ENCODE measurements at places on chromosomes 3 and 15.

DNA sequence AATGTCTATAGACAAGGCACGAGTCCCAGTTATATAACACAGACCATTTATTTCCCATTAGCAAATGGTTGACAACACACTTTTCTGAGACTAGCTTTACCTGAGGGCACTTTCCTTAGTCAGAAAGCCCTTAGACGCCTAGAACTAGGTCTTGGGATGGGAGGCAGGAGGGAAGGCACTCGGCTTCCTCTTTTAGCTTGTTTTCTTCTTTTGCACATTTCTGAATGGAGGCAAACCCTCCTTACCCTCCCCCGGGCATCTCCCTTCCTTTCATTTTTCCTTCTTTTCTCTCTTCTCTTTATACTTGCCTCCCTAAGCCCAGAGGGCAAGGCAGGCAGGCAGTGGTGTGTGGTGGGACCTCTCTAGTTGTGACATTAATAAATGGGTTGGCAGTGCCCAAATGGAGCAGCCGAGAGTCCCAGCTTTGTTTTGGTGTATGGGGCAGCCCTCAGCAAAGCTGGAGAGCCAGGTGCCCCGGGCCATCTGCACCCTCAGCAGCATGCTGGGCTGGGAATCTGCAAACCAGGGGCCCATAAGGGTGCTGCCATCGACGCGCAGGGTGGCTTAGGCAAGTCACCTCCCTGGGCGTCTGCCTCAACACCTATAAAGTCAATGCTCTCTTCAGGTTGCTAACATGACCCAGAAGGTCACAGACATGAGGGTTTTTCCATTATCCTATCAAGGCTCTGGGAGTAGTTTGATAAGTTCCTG, 21.1 kb upstream of the BCL2L10 start:
- no peak for DNase-seq

DNA sequence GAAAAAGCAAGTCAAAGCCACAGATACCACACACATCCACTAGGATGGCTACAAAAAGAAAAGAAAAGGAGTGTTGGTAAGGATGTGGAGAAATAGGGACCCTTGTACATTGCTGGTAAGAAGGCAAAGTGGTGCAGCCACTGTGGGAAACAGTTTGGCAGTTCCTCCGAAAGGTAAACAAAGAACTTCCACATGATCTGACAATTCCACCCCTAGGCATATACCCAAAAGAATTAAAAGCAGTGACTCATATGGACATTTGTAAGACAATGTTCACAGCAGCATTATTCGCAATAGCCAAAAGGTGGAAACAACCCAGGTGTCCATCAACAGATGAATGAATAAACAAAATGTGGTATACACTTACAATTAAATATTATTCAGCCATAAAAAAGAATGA, 22.2 kb upstream of the GMPPB start:
- no peak for DNase-seq

DNA sequence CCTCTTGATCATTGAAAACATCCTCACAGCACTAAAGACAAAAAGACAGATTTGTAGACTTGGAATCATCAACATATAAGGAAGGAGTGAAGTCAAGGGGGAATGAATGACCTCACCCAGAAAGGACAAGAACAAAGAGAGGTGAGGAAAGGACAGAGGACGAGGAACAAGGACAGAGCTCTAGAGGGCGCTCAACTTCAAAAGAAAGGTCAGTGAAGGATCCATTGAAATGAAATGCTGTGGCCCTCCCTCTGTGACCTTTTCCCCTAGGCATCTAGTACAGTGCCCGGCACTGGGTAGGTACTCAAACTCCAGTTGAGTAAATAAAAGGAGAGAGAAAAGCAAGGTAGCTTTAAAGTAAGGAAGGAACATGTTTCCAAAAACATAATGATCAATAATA, 2.6 kb downstream of the ATP8B4 start:
- no peak for DNase-seq

- no peak for DNase-seq
Measured at GRCh38 chr15:29736744-29737020, 85.6 kb downstream of the TJP1 start.

- DNase-seq, result no peak
Measured at GRCh38 chr3:70855149-70855548, 542.7 kb upstream of the MDFIC2 start.

- no peak for DNase-seq
Measured at GRCh38 chr3:72439321-72440183, 408.7 kb downstream of the SHQ1 start.

GRCh38 chr3:74387111-74387735, 227.2 kb downstream of the CNTN3 start:
- no peak for DNase-seq

- DNase-seq, result no peak
Measured at GRCh38 chr15:52759969-52760368, 30.2 kb downstream of the ONECUT1 start.

- no peak for DNase-seq
Measured at GRCh38 chr3:64924961-64925360, 237.2 kb upstream of the ADAMTS9 start.

DNA sequence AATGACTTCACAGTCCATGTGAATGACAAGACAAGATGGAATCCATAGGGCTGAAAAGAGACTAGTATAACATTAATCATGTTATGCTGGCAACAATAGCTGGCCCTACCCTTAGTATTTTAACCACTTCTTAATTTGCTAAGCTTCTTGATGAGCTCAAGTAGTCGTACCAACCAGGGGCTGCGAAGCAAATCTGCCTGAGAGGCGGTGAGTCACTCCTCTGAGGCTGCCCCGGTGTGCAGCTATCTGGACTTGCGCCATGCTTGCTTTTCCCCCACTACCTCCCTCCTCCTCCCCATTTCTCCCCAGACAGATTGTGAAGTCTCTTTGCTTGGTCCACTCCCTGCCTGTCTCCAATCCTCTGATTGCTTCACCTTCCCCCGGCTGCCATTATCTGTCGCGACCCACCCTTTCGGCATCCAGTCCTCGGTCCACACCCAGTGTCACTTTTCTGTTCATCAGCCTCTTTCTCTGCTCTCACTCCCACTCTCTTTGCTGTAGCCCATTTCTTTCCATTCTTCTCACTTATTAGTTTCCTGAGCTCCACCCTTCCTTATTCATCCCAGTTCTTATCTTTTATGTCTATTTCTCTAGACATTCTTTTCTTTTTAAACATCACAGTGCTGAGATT, 42.7 kb downstream of the DUT start:
- DNase-seq, result no peak

DNA sequence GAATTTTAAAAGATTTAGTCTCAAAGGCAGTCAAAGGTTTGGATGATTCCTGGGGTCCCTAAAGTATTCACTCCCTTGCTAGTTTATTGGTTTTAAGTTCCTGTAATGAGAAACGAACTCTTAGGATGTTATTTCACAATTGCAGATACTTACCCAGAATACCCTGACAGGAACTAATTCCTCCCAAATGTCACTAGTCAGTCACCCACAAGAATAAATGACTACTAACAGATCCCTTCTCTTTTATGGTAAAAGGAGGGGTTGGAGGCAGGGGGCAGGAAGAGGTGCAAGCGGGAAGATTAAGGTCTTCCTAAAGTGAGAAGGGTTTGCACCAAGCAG, 174.2 kb upstream of the SLC2A2 start:
- DNase-seq, result no peak

GRCh38 chr15:69391046-69391757, 22.9 kb upstream of the KIF23 start:
- DNase-seq, result no peak

GRCh38 chr15:68450192-68450591, 18.2 kb upstream of the ITGA11 start:
- DNase-seq, result no peak

DNA sequence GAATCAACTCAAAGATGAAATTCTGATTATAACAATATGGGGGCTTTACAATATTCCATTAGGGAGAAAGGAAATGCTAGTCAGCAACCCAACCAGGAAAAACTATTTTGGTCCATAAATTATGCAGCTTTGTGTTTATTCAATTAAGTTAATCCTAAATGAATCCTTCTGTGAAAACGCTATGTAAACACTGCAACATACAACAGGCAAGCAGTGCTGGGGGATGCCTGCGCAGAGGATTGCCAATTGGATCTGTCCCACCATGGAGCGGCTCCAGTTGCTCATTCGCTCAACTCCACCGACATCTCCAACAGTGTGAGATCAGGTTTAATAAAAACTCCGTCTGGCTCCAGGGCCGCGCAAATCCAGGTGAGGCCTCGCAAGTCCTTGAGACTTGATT, 290.5 kb upstream of the VEPH1 start:
- DNase-seq, result no peak

GRCh38 chr3:95217661-95218060, 1154.8 kb downstream of the NSUN3 start:
- no peak for DNase-seq

- no peak for DNase-seq
Measured at GRCh38 chr3:57939775-57940174, 68.4 kb upstream of the FLNB start.

DNA sequence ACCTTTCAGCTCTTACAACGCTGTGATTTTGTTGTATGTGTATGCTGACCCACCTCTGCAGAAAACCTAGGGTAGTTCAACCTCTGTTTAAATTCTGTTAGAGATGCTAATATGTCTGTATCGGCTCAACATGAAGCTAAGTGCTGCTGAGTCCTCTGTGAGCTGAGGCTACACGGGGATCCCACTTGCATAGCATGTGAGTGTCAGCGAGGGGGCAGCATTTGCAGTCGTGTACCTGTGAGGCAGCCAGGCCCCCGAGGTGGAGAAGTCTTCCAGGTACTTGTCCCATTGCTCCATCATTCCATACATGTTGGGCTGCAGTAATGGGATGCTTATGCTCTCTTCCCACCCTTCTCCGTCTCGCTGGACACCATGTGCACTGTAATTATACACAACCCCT, 3.7 kb downstream of the MKRN2OS start:
- no peak for DNase-seq

DNA sequence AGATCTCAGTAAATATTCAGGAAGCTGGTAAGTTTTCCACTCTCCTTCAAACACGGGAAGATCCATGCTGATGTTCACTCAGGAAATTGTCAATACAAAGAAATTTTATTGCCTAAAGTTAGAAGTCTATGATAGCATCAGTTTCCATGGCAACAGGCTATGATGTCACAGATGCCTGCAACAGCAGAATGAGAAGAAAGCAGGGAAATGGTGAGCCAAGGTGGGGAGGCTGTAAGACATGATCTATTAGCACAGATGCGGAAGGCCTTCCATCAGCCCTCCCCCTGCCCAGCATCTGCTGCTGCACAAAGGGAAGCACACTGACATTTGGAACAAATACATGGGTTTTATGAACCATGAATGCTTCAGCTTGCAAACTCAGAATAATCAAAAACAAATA, 28.6 kb downstream of the EPHB1 start:
- DNase-seq, result no peak

DNA sequence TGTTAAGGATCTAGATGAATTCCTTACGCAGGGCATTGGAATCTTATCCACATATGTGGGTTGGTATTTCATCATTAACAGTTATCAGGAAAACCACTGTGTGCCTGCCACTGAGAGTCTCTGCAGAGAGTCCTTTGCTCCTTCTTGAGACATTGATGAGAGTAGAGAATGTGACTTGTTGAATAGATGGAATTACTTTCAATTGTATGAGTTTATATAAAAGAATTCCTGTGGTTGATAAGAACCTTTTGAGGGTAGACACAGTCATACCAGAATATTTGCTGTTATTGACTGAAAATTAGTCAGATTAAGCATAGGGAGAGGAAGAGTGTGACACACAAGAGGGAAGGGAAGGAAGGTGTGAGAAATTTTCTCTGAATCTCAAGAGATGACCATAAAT, 30.8 kb downstream of the ARHGEF26 start:
- DNase-seq, result no peak

GRCh38 chr3:120462409-120462959, 11.7 kb upstream of the FSTL1 start:
- no peak for DNase-seq

GRCh38 chr3:169931747-169932520, 20.6 kb downstream of the SAMD7 start:
- DNase-seq, result no peak

GRCh38 chr3:139202226-139202958, 141.4 kb upstream of the MRPS22 start:
- no peak for DNase-seq

- no peak for DNase-seq
Measured at GRCh38 chr3:32009957-32010356, 28.4 kb downstream of the ZNF860 start.

DNA sequence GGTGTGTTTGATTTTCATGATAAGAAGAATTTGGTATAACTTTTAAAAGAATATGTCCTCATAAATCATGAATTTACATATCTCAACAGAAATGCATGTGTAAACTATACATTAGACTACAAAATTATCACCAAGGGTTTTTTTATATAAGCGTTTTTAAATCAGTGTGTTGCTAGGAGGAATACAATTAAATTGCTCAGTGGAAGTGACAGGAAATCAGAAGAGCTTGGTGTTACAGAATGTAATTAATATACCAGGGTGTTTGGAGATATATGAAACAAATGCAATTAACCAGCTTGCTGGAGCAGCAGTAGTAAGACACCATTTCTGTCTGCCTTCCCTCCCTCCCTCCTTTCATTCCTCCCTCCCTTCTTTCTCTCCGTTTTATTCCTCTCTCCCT, 2.4 kb downstream of the ROBO2 start:
- DNase-seq, result no peak

GRCh38 chr15:85726454-85726853, 68.3 kb downstream of the KLHL25 start:
- no peak for DNase-seq

DNA sequence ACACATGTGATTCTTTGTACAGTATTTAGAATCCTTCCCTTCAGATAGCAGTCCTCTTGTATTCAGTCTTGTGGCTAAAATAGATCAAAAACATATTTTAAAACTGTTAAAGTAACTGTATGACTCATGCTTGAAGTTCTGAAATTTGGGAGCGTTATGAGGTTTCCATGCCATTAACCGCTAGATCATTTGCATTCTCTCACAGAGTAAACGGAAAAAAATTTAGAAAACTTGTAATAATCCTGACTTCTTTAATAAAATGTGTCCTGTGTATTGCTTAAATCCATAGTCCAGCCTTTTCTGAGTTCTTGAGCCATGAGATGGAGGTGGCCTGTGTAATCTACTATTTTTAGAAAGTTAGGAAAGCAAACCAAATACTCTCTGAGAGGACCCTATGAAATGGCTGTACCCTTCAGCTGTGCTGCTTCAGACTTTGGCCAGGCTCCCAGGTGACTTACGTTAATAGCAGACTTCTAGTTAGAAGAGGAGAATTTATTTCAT, 33.8 kb downstream of the MBNL1 start:
- DNase-seq, result no peak

DNA sequence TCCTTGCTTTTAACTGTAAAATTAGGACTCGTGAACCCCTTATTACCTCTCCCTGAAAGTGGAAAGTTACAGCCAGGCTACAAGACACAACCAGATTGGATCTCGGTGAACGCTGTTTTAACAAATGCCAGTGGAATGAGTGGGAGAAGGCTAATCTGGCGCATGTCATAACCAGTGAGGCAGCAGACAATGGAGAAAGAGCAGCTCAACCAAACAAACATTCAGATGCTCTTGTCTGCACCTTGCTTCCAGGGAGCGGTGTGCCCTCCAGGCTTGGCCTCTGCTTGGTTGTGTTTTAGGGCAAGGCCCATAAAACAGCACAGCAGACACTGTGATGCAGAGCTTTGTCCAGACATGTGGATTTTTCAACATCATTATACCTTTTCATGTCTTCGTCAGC, 45.9 kb upstream of the ATP1B3 start:
- no peak for DNase-seq

GRCh38 chr3:106121491-106122289, 252.9 kb upstream of the CBLB start:
- DNase-seq, result no peak

- no peak for DNase-seq
Measured at GRCh38 chr3:131053043-131053859, 26.6 kb downstream of the NEK11 start.

Data from T-helper 9 cell (primary cell).